ENCODE measurements at places on chromosomes 5 and 9.

GRCh38 chr9:82334286-82334685 is 345.7 kb downstream of the SPATA31D1 start:
- DNase-seq: no peak

DNA sequence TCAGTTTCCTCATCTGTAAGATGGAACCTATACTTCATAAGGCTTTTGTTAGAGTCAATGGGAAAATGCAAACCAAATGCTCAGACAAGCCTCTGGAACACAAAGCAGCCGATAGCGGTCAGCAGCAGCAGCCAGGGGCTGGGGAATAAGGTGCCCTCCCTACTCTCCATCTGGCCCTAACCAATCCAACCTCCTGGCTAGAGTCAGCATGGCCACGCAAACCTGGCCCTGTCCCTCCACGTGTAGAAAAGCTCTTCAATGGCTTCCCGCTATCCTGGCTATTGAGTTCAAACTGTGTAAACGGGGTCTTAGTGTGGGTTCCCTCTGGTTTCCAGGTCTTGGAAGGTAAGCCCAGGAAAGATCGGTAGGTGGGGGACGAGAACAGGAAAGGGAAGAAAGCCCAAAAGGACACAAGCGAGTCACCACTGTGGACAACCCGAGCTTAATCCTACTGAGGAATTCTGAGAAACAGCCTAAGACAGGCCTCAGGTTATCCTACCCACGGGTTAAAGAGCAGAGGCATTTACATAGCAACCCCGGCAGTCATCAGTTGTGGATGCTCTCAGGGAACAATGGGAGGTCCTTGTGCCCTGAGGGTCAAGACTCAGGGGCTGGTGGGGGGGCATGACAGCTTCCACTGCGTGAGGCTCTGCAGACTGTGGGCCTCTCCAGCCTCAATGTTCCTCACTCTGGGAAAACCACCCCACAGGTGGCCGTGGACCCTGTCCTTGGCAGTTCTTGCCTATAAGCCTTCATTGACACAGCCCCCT is 30.9 kb downstream of the FABP6 start:
- DNase-seq: no peak

DNA sequence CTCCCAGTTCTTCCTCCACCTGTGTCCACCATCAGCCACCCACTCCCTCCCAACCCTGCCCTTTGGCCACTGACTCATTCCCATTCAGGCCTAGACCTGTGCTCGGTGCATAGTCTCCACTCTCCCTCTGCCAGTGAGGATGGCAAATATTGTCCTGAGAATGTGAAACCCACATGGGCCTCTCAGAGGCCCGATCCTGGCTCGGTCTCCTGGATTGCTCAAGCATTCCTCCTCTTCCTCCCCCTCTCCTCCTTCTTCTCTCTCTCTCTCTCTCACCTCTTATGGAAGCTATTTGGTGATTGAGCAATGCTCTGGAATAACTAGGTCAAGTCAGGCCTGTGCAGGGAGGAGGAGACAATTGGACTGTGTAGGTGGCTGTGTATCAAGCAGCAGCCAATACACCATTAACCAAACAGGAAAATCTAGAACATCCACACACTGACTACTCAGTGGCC is 99.9 kb downstream of the KLF4 start:
- DNase-seq: no peak

- DNase-seq: no peak
Measured at GRCh38 chr5:140240987-140241706, 61.8 kb downstream of the PFDN1 start.

- DNase-seq: no peak
Measured at GRCh38 chr5:140253985-140254384, 48.9 kb downstream of the PFDN1 start.

- DNase-seq: no peak
Measured at GRCh38 chr9:127561491-127562278, 50.4 kb upstream of the STXBP1 start.

Measured in central memory CD8-positive, alpha-beta T cell (primary cell).